ENCODE measurements at places on chromosomes 7 and 10.

DNA sequence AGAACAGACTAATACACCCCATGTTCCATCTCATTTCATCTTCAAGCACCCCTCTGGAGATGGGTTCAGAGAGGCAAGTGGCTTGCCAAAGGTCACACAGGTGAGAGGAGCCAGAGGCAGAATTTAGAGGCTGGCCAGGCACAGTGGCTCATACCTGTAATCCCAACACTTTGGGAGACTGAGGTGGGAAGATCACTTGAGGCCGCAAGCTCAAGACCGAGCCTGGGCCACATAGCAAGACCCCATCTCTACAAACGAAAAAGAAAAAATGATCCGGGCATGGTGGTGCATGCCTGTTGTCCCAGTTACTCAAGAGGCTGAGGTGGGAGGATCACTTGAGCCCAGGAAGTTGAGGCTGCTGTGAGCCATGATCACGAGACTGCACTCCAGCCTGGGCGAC is 34.7 kb upstream of the MYL10 start:
- DNase-seq = no peak

DNA sequence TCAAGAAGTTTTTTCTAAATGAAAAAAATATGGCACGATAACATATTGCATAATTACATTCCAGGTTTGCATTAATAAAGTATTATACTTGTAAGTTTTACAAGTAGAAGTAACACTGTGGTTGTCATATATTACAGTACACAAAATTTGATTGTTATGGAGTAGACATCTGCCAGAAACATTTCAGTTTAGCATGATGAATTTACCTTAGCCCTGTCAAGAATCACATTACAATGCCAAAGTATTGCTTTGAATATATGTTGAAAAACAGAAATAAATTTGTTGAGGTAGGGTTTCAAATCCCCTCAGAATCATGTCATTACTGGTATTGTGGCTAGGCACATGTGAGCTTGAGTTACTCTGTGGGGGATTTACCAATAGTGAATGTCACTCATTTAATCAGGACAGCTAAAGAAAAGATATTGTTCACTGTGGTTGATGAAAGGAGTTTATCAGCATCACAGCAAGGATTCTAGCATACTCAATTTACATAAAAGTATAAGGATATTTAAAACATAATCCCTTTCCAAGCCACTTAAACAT is 112.1 kb downstream of the MDFIC start:
- DNase-seq = no peak

- no peak for DNase-seq
These were observed 744 bp upstream of the DRGX start for GRCh38 chr10:49396666-49396999.

DNA sequence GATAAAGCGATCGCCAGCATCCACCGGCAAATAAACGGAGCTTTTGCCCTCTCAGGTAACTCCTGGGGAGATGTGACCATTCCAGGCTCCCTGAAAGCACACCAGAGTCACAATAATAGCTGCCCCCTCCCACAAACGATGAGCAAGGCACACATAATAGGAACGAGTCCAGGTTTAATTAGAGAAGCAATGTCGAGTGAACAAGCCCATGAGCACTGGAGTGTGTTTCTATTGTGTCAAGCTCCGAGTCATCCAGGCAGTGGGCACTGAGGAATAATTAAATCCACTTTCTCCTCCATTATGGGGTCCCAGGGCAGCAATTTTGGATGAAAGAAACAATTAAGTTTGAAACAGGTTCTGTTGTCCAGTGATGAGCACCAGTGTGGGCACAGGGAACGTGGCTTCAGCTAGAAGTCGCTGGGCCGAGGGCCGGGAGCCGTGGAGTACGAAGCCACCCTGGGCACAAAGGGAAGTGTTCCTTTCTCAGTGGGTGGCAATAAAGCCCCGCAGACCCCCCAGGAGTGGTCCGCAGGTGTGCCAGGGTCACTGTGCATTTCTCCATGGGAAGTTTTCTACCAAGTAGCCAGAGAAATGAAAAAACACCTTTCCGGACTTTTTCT is 12.0 kb downstream of the PNLIPRP2 start:
- no peak for DNase-seq

DNA sequence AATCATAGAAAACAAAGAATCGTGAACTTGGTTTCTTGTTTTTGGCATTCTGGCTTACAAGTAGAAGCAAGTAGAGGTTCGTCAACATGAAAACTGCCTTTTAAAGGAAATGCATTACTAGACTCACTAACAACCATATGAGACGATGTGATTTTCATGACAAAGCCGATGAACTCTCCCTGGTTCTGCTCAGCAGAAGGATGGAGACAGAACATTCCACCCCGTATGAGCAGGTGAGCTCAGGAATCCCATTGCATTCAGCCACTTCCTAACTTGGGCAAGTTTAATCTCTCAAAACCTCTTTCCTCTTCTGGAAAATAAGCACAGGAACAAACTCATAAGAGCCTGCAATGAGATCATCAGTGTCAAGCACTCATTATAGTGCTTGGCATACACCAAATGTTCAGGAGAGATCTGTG is 57.4 kb upstream of the SVIL start:
- no peak for DNase-seq

DNA sequence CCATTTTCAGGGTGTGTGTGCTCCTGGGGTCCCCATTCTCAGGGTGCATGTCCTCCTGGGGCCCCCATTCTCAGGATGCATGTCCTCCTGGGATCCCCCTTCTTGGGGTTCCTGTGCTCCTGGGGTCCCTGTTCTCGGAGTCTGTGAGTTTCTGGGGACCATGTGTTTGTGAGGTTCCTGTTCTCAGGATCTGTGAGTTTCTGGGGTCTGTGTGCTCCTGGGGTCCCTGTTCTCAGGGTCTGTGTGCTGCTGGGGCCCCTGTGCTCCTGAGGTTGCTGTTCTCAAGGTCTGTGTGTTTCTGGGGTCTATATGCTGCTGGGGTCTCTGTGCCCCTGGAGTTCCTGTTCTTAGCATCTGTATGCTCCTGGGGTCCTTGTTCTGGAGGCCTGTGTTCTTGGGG is 425.5 kb downstream of the GLRX3 start:
- no peak for DNase-seq

- no peak for DNase-seq
These were observed 42.3 kb downstream of the SUGCT start for GRCh38 chr7:40177071-40177470.

DNA sequence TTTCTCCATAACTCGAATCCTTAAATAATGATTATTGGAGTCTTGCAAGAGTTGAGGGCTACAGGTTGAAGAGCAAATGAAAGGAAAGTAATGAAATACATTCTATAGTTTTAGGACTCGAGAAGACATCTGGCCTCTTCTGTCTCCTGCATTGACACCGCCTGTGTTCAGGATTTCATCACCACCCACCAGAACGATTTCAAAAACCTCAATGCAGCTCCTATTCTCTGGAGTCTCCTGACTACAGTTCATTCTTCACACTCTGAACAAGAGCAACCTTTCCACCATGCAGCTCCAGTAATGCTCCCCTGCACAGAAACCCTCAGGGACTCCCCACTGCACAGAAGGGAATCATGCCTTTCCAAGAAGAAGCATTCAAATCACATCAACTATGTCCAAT is 5.5 kb downstream of the IL15RA start:
- DNase-seq = no peak

DNA sequence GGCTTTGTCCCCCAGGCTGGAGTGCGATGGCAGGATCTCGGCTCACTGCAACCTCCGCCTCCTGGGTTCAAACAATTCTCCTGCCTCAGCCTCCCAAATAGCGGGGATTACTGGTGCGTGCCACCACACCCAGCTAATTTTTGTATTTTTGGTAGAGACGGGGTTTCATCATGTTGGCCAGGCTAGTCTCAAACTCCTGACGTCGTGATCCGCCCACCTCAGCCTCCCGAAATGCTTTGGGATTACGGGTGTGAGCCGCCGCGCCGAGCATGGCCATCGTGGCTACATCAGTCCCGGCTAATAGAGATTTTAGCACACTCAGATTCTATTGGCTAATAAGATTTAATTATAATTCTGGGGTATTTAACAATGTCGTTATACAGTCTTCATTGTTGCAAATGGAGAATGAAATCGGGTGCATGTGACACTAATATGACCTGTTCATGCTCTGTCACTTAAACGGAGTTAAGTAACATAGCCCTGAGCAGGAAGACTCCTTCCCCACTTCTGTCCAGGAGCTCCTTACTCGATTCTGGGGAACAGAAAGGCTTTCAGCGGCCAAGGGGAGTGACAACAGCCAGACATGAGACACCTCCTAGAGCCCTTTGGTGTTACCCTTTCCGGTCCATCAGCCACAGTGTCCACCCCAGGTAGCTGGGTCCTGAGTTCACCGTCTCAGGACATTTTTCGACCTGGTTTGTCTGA is 40.9 kb upstream of the FAM20C start:
- no peak for DNase-seq
